Right lobe of liver (tissue), 6 donors: ENCODE measurements at places on chromosomes 5 and 9. TPM values are rescaled to one million over a fixed set of nuclear protein-coding genes. Genes with fewer than 3 reads are reported as not detected.

DAPK1 gene
- total RNA-seq, result 31.0 TPM

- DNase-seq, result no peak
Observed at GRCh38 chr5:6143523-6143922, 234.8 kb downstream of the MED10 start.

- DNase-seq, result no peak
Observed at GRCh38 chr9:115524453-115525059, 406.6 kb upstream of the TNC start.

GRCh38 chr5:25094219-25094618 lies 449.4 kb upstream of the CDH10 start:
- no peak for DNase-seq

CWC27 gene
- 6.8 TPM for total RNA-seq
